ENCODE measurements at places on chromosomes 12 and 14. TPM values are rescaled to one million over a fixed set of nuclear protein-coding genes. Genes with fewer than 3 reads are reported as not detected.

The LIN7A gene
- 31.7 TPM for total RNA-seq

The PLA2G1B gene
- total RNA-seq: not detected

The CIDEB gene
- not detected for total RNA-seq

The DDX23 gene
- 95.6 TPM for total RNA-seq

The HNF1A gene
- total RNA-seq: not detected

The NRIP2 gene
- total RNA-seq: 0.65 TPM

The PTPRB gene
- total RNA-seq: 0.06 TPM

The ZNF740 gene
- total RNA-seq: 40.4 TPM

The LLPH gene
- 6.0 TPM for total RNA-seq

Measured in neural progenitor cell (in vitro differentiated cells).